ENCODE measurements at places on chromosomes 7 and 10.
A peak's percentile ranks its signal among the peaks of the same experiment; 100 is the strongest.

DNA sequence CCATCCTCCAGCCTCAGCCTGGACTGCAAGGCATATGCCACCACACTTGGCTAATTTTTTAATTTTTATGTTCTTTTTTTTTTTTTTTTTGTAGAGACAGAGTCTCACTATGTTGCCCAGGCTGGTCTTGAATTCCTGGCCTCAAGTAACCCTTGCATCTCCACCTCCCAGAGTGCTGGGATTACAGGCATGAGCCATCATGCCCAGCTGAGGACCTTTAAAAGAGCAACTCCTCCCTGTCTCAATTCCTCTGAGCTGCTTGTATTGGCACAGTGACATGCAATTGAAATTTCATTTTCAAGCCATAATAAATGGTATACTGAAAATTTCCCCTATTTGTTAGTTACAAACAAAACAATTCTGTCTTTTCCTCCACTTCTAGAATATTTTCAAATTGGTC is 19.5 kb downstream of the DNAJB9 start:
- DNase-seq, result no peak

DNA sequence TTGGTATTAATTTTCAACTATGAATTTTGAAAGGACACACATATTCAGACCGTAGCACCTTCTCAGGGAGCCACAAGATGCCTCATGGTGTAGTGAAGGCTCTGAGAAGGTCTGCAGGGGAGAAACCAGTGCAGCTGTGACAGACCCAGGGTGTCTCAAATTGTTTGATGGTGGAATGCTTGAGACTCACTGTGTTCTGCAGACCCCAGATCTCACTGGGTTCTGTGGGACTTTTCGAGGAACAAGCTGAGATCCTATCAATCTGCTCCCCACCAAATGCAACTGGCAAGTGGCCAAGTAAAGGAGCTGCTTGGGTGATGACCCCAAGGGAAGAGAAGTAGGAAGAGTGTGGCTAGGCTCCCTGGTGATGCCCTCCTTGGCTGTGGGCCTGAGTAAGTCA is 130.5 kb upstream of the UNC5B start:
- no peak for DNase-seq

DNA sequence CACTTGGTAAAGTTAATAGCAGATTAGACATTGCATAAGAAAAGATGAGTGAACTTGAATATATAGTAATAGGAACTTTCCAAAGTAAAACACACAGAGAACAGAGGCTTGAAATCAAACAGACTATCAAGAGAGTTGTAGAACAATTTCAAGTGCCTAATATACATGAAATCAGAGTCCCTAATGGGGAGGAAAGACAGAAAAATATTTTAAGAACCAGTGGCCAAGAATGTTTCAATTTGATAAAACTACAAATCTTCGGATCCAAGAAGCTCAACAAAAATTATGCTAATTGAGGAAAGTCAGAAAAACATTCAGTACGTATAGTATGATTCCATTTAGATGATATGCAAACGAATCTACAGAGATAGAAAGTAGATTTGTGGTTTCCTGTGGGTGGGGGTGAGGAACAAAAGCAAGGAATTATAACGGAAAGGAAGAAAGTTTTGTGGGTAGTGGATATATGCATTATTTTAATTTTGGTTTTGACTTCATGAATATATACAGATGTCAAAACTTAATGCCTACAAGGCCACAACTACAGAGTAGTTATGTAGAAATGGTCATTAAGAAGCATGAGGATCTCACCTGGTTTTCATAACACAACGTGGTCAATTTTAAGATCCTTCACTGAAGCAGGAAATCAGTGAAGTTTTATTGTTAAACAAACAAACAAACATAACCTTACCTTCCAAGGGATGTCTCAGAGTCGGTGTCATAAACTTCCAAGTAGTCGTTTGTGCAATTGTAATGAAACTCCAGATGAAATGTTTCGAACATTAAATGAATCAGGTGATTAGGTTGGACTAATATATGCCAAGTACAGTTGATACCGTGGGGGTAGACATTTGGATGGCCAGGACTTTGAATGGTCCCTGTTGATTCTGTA is 62.0 kb downstream of the CUBN start:
- DNase-seq, result no peak

DNA sequence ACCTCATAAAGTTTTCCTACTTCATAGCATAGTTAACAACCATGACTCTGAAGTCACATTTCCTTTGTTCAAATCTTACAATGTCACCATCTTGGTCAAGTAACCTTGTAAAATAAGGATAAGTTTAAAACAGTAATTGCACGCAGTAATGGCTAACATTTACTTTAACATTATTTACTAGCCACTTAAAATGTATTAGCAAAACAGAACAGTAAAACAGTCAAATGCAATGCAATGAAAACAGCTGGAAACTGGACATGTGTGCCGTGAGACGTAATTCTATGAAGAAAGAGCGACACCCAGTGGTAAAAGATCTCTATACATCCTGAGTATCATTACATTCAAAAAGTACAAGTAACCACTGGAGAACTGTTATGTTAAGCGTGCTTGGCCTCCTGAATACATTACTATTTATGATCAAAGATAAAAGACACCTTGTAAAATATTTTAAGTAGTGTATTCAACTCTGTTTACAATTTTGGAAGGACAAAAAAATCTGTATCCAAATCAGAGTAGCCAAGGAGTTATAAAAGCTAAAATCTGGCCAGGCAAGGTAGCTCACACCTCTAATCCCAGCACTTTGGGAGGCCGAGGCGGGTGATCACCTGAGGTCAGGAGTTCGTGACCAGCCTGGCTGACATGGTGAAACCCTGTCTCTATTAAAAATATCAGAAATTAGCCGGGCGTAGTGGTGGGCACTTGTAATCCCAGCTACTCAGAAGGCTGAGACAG is 27.2 kb downstream of the ATE1 start:
- DNase-seq, result peak; percentile 28

DNA sequence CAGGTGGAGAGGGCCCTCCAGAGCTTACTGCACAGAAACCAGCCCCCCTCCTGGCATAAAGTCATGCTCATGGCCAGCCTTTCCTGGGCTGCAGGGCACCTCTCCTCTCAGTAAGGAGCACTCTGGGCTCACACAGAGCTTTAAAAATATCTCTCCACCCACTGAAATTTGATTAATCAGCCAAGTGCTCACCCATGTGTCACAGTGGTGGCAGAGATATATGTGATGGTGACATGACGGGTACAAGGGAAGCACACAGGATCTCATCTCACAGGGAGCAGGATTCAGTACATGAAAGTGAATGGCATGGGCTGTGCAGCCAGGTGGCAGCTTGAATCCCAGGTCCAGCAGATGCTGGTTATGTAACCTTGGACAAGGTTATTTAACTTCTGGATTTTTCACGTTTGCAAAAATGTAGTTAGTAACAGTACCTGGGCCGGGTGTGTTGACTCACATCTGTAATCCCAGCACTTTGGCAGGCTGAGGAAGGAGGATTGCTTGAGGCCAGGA is 144.8 kb downstream of the CALN1 start:
- DNase-seq, result no peak

DNA sequence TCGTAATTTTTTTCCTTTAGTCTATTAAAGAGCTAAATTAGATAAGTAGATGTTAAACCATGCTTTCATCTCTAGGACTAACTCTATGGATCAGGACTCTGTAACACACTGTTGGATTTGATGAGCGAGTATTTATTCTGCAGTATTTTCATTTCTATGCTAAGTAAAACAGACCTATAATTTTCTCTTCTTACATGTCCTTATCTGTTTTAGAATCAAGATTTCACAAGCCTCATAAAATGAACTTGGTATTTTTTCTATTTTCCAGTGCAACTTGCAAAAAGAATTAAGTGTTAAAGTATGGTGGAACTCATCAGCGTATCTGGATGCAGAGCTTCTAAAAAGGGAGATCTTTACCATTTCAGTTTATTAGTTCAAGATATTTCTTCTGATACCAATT is 2.4 kb downstream of the CACUL1 start:
- DNase-seq, result no peak

DNA sequence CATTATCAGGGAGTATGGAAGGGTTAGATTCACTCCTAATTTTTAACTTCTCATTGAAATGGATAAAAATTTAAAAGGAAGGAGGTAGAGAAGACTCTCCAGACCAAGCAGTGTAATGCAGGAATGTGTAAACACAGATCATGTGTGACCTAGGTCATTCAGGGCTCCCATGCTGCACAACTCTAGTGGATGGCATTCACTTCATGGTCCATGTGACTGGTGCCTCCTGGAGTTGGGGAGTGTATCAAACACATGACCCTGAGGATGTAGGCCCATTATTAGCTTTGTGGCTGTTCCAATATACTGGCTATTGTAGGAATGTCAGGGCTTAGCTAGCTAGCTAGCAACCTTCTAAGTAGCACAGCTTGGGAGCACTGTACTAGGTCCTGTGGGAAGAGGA is 109.9 kb downstream of the SLC25A13 start:
- DNase-seq, result no peak

DNA sequence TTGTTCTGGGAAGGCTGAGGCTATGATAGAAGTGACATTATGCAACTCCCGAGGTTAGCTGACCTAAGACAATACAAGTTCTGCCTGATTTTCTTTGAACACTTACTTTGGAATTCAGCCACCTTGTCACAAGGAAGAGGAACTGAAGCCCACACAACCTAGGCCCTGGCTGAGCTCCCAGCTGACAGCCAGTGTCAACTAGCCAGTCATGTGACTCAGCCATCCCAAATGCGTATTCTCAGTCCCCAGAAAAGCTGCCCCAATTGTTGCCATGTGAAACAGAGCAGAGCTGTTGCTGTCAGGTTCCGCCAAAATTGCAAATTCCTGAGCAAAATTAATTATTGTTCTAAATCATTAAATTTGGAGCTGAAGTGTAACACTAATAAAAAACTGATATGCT is 1010.0 kb downstream of the XPNPEP1 start:
- DNase-seq, result no peak

DNA sequence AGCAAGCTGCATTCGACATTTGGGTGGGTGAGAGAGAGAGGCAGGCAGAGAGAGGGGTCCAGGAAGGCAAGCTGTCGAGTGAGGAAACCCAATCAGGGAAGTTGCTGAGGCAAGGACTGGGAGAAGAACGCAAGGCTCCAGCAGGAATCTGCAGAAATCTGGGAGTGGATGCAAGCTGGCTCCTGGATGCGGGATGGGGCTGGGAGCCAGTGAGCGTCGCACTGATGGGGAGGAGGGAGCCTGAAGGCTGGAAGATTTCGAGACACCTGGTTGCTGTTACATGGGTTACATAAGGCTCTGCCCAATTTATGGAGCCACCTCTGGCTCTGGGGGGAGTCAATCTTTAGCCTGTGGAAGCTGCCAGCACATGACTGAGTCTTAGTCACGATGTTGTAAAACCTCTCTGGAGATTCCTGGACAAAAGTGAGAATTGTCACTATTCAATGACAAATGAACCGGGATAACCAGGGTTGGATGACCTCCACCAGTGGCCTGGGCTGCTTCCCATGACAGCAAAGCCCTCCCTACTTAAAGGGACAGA is 51.1 kb upstream of the ADRB1 start:
- no peak for DNase-seq

DNA sequence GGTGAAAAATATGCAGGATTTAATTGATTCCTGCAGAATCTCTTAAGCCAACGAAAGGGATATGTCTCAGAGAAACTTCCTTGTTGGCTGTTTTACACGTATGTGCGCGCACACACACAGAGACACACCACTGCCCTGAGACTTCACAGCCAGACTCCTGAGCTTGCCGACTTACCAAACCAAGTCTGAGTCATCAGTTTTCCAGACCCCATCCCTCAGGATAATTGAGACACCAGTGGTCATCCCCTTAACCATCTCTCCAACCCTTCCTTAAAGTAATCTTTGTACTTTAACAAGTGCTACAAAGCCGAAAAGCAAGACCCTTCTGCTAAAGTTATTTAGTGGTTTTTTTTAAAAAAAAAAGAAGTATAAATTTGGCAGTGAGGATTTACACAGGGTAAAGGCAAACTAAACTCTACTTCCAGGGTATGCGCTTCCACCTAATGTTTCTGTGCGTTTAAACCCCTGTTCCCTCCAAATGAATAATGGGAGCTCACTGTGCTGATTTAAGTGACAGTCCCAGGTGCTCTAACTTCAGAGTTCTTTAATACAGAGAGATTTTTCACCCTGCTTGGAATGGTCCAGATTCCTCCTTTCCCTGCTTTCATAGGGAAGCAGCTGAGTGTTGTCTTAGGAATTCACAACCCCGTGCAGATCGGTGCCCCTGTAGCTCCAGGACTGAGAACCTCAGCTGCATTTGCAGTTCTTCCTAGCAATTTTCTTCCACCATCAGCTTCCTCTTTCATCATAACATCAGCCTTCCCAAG is 198.5 kb downstream of the INHBA start:
- DNase-seq, result no peak

- DNase-seq, result no peak
Observed at GRCh38 chr10:72088889-72089575, 681 bp upstream of the SPOCK2 start.

- DNase-seq, result no peak
Observed at GRCh38 chr7:28230261-28230660, 49.7 kb upstream of the JAZF1 start.

DNA sequence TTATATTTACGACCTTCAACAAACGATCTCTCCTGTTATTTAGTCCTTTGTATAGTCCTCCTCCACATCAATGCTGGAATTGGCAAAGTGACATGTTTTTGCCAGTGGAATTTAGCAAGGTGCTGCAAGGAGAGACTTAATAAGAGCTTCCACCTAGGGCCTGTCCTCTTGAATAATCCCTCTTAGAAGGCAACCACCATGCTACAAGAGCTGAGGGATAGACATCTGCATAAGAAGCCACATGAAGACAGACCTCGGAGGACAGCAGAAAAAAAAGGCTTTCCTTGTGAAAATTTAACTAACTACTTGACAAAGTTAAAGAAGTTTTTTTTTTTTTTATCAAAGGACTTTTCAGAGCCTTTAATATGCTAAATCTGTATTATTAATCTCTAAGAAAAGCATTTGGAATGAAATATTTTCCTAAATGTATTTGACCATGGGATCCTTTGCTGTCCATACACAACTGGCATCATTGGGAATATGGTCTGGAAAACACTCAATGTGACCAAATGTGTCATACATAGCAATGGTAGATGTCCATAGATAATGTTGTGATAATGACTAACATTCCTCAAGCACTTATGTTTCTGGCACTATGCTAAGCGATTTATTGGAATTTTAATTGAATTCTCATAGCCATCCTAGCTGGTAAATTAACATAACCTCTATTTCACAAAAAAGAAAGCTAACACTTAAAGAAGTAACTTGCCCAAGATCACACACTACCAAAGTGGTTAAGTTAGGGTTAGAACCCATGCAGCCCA is 13.2 kb downstream of the HYCC1 start:
- DNase-seq, result no peak

DNA sequence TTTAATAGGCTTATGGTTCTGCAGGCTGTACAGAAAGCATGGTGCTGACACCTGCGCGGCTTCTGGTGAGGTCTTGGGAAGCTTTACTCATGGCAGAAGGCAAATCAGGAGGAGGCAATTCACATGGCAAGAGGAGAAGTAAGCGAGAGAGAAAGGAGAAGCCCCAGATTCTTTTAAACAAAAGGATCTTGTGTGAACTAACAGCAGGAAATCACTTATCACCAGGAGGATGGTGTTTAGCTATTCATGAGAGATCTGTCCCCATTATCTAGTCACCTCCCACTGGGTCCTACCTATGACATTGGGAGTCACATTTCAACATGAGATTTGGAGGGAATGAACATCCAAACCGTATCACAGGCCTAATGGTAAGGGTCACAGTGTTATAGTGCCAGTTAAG is 678.0 kb upstream of the KCND2 start:
- DNase-seq, result no peak

GRCh38 chr7:20442951-20443350 is 112.3 kb downstream of the ITGB8 start:
- no peak for DNase-seq

Measured in GM19239 (cell line).